ENCODE measurements at places on chromosomes 3 and 15.

DNA sequence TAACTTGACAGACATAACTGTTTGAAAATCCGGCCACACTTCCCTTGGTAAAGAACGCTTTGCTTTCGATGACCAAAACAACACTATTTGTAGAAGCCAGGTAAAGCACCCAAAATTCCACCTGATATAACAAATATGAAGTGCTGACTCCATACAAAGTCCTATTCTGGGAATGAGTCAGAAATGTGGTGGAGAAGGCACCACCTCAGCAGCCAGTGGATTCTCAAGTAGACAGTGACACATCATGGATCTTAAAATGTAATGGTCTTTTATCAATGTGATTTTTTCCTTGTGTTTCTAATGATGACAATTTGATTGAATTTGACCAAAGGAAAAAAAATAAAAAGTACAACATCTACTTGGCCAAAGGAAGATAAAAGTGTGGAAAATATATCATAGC, 135.0 kb upstream of the WNT5A start:
- DNase-seq, result no peak

GRCh38 chr3:21573291-21573690, 177.7 kb downstream of the ZNF385D start:
- no peak for DNase-seq

DNA sequence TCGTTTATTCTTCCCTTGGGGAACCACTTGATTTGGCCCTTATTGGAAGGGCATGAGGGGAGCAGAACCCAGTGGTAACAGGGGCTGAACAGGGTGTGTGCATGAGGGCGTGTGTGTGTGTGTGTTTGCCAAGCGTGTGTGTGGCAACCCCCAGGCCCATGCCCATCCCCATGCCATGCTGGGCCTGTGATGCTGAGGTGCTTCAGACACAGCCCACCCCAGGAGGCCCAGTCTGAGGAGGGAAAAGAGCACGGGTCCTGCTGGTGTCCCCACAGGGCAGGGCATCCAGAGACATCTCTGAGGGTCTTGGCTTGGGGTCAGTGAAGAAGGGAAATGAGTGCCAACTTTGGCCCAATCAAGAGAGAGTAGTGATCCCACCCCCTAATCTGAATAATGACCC, 71.6 kb downstream of the RASGRF1 start:
- no peak for DNase-seq

GRCh38 chr15:70609889-70610288, 153.5 kb downstream of the UACA start:
- no peak for DNase-seq

- no peak for DNase-seq
Observed at GRCh38 chr3:187951452-187952190, 202.3 kb upstream of the LPP start.

- DNase-seq, result no peak
Observed at GRCh38 chr3:146818866-146819265, 213.7 kb upstream of the PLSCR5 start.

GRCh38 chr3:39707314-39707909, 102.0 kb upstream of the MYRIP start:
- DNase-seq, result no peak

GRCh38 chr3:177147790-177148189, 49.5 kb downstream of the TBL1XR1 start:
- DNase-seq, result no peak

DNA sequence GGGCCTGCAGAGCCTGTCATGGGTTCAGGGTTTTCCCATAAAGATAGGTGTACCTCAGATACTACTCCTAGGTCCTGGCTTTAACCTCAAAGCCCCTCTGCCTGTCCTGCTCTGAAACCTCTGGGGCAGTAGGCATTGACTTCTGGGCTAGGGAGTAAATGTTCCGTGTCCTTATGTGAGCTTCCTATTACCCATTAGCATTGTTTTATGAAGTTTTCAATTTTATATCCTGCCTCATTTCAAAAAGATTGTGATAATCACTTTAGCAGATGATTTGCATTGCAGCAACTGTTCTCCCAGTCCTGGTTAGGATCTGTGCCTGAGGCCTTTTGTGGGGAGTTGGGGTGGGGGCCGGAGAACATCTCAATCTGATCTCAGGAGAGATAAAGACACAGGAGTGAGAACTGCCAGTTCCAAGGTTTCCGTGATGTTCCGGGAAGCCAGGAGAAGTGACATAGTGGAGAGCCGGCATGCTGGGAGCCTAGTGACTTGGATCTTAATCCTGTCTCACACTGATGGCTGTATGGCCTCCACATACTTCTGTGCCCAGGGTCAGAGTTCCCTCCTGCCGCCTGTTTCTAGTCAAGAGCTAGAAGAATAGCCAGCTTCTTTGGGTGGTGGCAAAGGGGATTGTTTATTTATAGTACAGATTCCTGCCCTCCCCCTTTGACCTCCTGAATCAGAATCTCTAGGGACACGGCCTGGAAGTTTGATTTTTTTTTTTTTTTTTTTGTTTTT, 10.6 kb downstream of the TPM1 start:
- DNase-seq, result no peak

DNA sequence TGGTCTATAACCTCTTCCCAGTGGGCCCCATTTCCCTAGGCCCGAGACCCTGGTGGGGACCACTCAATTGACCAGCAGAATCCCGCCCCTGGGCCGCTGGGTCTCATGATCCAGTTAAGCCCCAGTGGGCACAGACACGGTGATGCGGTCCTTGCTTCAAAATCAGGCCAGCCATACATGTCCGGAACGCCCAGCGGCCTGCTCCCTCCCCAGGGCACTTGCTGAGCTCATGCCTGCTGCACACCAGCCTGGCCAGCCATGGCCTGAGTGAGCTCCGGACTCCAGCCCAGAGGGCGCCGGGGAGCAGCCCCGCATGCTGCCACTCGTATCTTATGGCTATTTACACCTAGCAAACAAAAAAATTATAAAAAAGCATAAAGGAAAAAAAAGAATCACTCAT, 34.4 kb upstream of the IQSEC1 start:
- DNase-seq, result no peak

- DNase-seq, result no peak
Observed at GRCh38 chr3:38232701-38233100, 32.9 kb upstream of the SLC22A13 start.

DNA sequence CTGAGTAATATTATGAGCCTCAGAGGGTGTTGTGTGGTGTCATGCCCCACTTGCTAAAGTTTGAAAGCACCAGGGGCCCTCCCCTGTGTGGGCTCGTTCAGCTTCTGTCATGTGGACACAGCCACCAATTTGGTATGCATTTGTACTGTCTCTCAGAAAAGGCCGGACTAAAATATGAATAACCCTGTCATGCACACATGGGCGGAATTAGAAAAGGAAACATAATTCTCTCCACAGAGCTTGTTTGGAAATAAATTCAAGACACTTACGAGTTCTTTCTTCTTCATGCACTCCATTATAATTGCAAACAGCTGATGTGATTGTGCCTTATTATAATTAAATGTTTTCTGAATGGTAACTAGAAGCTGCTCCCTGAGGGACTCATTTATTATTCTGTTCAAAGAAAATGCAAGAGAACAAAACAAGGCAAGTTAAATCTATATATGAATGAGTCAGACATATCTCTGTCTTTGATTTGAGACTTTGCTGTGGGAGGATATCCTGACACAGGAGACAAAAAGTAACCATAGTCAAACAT, 39.1 kb downstream of the TRPM1 start:
- no peak for DNase-seq

DNA sequence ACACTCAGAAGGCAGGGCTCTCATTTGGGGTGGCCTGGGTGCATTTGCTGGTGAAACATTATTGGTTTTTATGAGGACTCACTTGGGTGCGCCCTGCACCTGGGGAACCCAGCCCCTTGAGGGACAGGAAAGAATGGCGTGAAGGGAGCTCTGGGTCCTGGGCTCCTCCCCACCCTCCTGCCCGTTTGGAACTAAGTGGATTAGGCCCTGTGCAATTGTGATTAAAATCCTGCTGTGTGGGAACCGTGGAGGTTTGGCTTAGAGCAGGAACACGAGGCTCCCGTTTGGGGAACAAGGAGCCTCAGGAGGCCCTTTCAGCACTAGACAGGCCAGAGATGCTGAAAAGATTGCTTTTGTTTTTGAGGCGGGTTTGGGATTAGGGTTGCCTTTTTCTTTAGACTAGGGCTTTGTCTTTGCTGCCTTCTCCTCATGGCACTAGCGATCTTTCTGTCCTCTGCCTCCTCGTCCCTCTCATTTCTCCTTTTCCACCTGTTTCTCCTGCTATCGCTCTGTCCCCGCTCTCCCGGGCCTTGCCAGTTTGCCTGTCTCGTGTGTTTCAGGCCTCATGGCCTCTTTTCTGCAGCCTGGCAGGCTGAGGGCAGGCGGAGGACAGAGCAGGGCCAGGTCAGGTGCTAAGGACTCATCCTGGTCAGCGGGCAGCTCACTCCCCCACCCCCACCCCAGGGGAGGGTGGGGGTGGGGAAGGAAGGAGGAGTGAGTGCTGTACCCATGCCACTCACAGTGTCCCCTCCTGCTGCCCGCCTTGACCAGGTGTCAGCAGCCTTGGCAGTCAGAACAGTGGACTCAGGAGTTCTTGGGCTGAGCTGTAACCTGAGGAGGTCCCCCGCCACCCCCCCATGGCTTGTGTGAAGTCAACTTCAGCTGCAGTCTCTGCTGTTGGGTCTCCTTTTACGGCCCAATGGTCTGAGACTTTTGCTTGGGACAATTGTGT, 8.6 kb downstream of the MAPKAPK3 start:
- DNase-seq, result no peak

- no peak for DNase-seq
Observed at GRCh38 chr15:48925714-48926223, 38.0 kb downstream of the SHC4 start.

DNA sequence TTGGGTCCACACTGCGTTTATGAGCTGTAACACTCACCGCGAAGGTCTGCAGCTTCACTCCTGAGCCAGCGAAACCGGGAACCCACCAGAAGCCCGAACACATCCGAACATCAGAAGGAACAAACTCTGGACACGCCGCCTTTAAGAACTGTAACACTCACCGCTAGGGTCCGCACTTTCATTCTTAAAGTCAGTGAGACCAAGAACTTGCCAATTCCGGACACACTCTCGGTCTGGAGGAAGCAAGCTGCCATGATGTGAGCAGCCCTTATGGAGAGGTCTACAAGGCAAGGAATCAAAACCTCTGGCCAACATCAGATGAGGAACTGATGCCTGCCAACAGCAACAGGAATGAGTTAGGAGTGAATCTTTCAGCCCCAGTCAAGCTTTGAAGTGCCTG, 62.9 kb downstream of the SLC28A2 start:
- no peak for DNase-seq

DNA sequence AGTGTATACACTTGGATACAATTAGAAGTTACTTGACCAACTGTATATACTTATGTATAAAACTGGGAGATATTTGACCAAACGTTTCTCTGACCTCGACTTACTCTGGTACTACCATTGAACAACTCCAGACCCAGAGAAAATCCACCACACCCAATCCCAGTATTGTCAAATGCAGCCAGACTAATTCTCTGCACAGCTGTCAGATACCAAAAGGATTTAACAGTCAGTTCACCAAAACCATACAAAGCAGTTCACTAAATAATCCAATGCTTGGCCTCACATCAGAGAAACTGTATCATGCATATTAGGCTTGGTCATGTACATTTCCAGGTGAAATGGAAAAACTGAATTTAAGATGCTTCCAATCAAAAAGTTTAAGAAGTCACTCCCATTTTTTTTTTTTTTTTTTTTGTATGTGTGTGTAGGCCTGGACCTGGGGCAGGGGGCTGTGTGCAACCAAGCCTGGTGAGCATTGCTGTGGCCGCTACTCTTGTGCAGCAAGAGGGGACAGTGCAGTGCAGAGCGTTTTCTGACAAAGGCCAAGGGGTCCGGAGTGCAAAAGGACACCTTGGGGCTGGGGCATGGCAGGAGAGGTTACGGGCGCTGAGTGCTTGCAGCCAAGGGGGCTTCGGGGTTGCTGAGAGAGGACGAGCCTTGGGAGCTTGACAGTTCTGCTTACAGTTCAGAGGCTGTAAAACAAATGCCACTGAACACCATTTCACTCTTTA, 1.4 kb downstream of the TOMM70 start:
- no peak for DNase-seq

DNA sequence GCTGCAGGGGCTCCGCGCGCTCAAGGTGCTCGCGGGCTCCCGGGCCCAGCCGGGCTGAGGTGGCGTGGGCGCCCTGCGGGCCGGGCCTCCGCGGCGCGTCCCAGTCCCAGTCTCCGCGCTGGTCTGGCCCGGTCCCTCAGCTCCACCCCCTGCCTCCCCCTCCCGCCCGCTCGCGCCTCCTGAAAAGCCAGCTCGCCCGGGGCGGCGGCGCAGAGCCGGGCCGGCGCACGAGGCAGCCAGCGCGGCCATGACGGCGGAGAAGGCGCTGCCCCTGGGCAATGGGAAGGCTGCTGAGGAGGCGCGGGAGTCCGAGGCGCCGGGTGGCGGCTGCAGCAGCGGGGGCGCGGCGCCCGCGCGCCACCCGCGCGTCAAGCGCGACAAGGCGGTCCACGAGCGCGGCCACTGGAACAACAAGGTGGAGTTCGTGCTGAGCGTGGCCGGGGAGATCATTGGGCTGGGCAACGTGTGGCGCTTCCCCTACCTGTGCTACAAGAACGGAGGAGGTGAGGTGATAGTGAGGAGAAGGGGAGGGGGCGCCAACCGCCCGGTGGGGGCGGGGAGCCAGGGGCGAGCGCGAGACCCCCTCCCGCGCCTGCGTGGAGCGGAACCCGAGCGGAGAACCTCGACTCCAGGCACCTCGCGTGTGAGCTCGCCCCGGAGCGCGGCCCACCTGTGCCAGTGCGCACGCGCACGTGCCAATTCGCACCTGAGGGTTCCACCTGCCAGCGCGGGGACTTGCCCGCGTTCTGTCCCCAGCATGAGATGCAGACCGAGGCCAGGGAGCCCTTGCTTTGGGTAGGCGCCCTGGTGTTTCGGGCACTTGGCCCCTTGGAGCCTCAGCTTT, at the start of gene SLC6A11:
Gene SLC6A11, plus strand, starts transcription at position 210 of the 844 bp plus-strand sequence. Its CDS starts 38 bp downstream, at position 248.
- DNase-seq, result peak; percentile 23

- no peak for DNase-seq
Observed at GRCh38 chr3:33006081-33006480, 54.6 kb downstream of the CCR4 start.

- DNase-seq, result no peak
Observed at GRCh38 chr15:92149029-92149428, 244.7 kb upstream of the ST8SIA2 start.

DNA sequence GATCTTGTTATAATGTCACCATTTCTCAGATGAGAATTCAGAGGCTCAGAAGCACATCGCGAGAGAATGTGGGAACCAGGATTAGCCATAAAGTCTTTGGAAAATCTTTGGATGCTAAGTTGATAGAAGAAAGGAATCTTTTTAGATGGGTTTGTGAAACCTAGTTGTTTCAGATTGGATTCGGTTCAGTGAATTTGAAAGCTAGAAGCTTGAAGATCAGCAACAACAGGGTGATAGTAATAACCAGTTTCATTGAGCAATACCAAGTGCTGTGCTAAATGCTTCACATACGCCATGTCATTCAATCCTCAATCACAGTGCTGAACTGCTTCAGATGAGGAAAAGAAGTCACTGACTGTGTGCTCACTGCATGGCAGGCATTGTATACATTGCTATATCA, 47.4 kb upstream of the MITF start:
- DNase-seq, result no peak

DNA sequence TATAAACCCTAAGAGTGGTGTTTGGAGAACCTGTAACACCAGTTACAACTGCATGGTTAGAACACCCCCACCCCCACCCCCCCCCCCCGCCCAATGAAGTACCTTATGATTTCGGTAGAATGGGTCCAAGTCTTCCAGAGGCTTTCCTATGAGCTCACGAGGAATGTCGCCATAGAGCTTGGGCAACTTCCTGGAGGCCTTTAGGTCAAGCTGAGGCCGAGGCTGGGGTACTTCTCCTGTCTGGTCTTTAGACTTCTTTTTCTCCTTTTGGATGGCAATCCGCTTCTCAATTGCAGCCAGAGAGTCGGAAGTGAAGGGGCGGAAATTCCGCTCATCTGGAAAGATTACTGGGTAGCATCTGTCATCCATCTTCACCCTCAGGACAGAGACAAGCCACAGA, 101.8 kb downstream of the SCN11A start:
- DNase-seq, result no peak

Data from progenitor cell of endocrine pancreas (in vitro differentiated cells).